ENCODE measurements at places on chromosomes 6 and 20. TPM values are rescaled to one million over a fixed set of nuclear protein-coding genes. Genes with fewer than 3 reads are reported as not detected.

Gene CD40
- 3.1 TPM for total RNA-seq

Gene MTFR2
- 16.9 TPM for total RNA-seq

Gene OR2B6
- total RNA-seq: not detected

Gene DAAM2
- not detected for total RNA-seq

Measured in activated naive CD8-positive, alpha-beta T cell treated with anti-CD3 and anti-CD28 coated beads, Interleukin-2, amount 10 ng/mL, durations not matched to agents 7 days and 5 days (primary cell).